ENCODE measurements at places on chromosomes 3 and 15.

GRCh38 chr3:189927975-189928895 lies 192.5 kb downstream of the P3H2 start:
- no peak for DNase-seq

- DNase-seq = no peak
These were observed 32.4 kb upstream of the SMAD3 start for GRCh38 chr15:67033012-67033411.

DNA sequence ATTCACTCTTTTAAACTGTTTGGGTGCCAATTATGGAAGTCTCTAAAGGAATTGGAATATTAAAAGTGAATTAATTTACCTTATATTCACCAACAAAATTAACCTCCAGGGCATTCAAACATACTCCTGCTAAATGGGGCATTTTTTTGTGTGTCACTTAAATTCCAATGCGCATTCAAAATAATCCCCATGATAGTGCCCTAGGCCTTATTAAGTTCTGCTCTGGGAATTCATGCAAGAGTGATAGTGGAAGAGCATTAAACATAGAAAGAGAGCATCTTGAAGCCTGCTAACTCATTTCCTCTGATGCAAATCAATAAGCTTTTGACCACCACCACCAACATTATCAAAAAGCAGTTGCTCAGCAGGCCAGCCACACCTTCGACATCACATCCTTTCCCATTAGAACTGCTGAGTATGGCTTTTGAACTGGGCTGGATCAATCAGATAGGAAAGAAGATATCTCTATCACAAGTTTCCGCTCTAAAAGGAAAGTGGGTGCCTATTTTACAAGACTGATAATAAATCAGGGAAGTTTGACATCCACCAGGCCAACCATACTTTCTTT lies 156.7 kb downstream of the TMCO5A start:
- DNase-seq = no peak

- DNase-seq = no peak
These were observed 98.4 kb downstream of the GABRB3 start for GRCh38 chr15:26674467-26674866.

DNA sequence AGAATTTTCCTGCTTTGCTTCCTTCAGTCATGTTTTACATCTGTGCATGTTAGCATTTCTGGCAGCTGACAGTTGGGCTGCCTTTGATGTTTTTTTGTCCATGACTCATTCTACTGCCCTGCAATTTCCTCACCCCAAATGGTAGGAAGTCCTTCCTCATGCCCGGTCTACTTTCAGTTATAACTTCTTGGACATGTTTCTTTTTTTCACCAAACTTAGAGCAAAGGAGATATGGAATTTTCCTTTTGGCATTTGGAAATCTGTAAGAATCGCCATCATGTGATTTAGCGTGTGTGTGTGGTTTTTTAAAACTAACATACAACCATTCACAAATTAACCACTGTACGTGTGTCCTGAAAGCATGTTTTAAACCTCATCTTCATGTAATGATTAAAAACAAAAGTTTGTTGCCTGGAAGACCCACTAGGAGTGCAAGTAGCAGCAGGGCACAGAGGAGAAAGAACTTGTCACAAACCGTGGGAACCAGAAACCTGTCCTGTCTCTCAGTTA lies 430.7 kb upstream of the CFAP20DC start:
- DNase-seq = peak; percentile 43

DNA sequence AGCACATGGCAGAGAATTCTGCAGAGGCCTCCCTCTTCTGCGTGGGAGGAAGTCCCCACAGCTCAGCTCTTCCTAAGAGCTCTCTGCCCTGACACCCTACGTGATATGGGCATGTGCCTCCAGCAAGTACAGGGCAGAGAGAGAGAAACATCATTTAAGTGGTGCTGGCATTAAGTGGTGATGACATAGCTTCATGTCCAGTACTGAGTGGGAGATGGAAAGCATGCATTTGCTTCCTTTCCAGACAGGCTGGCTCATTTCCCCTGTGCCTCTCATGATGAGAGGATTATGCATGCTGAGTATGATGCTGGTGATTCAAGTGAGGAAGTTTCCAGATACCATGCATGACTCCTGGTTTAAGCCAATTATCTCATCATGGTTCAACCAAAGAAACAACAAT lies 26.9 kb downstream of the BFSP2 start:
- DNase-seq = no peak

- DNase-seq = no peak
These were observed 70.1 kb downstream of the AAGAB start for GRCh38 chr15:67184208-67184925.

DNA sequence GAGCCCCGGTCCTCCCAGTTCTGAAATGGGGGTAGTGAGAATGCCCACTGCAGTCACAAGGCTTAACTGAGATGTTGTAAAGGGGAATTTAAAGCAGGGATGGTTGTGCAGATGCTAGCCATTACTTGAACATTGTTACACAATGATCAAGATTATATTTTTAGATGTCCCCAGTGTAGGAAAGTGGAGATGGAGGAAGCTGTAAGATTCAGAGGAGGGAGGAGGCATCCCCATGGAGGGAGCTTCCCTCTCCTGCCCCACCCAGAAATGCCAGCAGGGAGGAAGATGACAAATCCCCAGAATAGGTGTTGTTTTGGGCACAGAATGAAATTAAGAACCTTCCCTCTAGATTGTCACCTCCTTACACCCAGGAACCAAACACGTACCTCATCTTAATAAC lies 46.1 kb downstream of the EFCAB12 start:
- DNase-seq = no peak

DNA sequence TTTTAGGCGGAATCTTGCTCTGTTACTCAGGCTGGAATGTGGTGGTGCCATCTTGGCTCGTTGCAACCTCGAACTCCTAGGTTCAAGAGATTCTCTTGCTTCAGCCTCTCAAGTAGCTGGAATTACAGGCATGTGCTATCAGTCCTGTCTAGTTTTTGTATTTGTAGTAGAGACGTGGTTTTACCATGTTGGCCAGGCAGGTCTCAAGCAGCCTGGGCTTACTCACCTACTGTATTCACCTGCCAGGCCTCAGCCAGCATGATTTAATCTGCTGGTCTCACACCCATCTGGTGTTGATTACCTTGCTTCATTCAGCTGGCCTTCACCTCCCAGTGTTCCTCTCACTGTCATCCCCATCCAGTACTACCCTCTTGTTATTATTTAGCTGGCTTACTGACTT lies 102.0 kb downstream of the IL12A start:
- DNase-seq = no peak

DNA sequence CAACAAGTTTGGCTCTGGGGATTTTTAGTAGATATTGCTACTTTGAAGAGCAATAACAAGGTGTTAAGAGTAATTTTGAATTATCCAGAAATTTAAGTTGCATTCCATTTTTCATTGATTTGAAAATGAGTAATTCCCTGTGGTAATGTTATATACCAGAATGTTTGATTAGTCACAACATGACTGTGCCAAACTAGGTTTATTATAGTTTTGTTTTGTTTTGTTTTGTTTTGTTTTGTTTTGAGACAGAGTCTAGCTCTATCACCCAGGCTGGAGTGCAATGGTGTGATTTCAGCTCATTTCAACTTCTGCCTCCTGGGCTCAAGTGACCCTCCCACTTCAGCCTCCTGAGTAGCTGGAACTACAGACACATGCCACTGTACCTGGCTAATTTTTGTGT lies 40.7 kb downstream of the CNOT10 start:
- no peak for DNase-seq

DNA sequence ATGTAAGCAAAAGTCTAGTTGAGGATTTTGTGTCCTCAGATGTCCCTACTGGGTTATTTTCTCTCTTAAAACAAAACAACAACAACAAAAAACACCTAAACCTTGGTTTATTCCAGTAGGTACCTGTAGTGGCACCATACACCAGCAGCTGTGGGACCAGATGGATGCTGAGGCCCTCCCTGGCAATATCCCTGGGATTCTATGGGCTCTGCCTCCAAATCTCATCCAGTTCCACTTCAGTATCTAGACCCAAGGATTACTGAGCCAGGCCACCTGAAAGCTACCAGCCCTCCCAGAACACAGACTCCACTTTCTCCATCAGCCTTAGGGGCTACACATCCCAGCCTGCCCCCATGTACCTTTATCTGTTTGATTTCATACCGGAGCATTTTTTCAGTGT lies 1.7 kb downstream of the TIMP4 start:
- DNase-seq = no peak

DNA sequence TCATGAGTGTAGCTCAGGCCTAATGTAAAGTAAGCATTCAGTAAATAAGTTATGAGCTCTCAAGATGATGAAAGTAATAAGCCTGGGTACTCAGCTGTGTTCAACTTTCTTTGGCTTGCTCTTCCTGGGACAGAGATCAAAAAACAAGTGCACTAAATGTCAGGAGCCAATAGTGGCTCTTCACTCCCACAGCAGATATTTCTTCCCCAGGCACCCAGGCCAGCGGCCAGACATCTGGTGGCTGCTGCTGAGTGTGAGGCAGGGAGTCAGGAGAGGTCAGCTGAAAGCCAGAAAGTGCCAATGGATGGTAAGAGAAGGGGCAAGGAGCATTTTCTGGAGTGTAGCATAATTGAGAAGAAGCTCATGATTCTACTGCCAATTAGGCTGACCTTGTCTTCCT lies 18.2 kb upstream of the ITGA11 start:
- DNase-seq = no peak

- no peak for DNase-seq
These were observed 380.2 kb upstream of the ATP11B start for GRCh38 chr3:182413061-182413460.

- DNase-seq = no peak
These were observed 15.8 kb upstream of the RFTN1 start for GRCh38 chr3:16529264-16529663.

GRCh38 chr15:78405336-78405924 lies 32.6 kb upstream of the IREB2 start:
- no peak for DNase-seq

DNA sequence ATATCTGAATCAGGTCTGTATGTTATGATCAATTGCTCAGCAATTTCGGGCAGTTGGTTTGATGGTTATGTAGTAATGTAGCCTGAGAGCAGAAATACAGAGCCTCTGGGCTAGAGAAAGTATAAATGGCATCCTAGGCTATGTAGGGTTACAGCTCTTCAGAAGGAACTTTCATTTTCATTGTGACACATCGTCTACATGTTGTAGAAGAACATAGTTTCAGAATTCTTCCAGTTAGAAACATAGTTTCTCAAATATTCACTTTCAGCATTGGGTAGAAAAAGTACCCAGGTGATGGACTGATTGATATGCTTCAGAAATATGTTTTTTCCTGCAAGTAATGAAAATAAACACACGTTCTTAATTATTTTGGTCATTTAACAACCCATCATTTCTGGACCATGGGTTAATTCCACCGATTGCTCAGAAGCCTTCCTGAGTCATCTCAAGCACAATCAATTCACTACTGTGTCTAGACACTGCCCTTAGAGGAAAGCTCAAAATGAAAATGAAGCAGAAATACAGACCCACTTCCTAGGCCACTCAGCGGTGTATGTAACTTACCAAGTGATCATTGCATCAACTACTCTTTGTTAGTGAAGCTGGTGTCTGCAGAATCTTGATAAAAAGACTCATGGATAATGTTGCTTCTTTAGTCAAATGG lies 88.8 kb upstream of the TSEN2 start:
- no peak for DNase-seq

- DNase-seq = no peak
These were observed 95.0 kb upstream of the PLSCR4 start for GRCh38 chr3:146345900-146346299.

GRCh38 chr15:59244337-59244736 lies 37.7 kb downstream of the LDHAL6B start:
- DNase-seq = peak; percentile 80
